C1 segment of cervical spinal cord (tissue), 14 donors: ENCODE measurements at places on chromosomes 16 and 17.

DNA sequence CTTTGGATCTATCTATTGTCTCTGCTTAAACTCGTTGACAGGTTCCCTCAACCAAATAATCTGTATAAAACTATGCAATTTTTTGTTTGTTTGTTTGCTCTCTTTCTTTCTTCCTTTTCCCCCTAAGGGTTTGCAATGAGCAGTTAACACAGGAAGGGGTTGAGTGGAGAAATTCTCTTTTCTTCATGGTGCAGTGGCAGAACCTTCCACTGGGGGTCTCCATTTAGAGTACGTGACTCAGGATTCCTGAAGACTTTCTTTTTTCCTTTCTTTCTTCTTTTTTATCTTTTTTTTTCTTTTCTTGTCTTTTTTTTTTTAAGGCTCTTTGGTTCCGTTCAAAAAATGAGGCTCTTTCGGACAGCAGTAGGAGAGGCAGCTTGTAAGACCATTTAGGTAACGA lies 19.5 kb upstream of the RBFOX1 start:
- DNase-seq = no peak

GRCh38 chr17:65564793-65565192 lies 3.3 kb upstream of the AXIN2 start:
- DNase-seq = no peak

GRCh38 chr16:6528217-6528616 lies 804.4 kb upstream of the RBFOX1 start:
- no peak for DNase-seq

- DNase-seq = no peak
Observed at GRCh38 chr17:37702598-37702997, 42.3 kb downstream of the HNF1B start.

GRCh38 chr16:55622930-55623561 lies 32.7 kb upstream of the SLC6A2 start:
- no peak for DNase-seq

DNA sequence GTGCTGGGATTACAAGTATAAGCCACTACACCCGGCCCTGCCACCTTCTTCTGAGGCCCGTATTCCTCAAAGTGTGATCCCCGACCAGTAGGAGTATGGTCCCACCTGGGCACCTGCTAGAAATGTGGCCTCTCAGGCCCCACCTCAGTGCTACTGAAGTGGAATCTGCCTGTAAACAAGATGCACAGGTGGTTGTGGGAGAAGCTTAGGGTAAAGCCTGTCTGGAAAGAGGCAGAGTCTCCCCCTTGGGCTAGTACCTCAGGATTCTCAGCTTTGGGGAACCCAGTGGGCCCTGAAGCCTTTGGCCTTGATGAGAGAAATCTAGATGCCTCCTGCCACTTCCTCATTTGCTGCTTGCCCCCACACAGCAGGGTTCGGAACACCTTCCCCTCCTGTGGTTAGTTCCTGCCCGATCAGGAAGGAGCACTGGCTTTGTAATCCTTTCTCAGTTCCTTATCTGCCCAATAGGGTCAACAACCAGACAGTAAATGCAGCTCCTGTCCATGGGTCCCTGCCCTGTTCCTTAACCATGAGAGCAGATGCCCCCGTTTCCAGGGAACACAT lies 25.2 kb downstream of the TK2 start:
- no peak for DNase-seq
